Hypothalamus (tissue), 51 donors: ENCODE measurements at places on chromosomes 7 and 10.

- DNase-seq: no peak
Measured at GRCh38 chr7:44884621-44885393, 523 bp downstream of the PURB start.

GRCh38 chr7:143352531-143353002, 9.9 kb downstream of the FAM131B start:
- DNase-seq: no peak

- no peak for DNase-seq
Measured at GRCh38 chr10:67783606-67784294, 54.2 kb downstream of the DNAJC12 start.

GRCh38 chr10:127125331-127125730, 71.1 kb downstream of the INSYN2A start:
- DNase-seq: no peak

DNA sequence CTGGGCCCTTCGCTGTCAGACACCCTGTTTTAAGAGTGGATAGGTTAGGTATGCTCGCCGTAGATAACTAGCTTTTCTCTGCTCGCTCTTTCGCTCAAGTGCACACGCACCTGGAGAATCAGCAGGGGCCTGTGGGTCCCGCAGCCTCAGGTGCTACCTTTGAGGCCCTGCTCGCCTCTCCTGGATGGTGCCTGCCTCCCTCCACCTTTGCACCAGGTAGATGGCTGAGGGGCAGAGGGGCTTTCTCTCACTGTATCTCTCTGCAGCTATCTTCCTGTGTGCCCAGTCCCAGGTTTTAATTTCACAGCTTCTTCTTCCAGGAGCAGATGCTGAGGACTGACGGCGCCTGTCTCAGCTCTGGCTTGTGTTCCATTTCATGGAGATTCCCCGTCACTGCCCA, 227.9 kb downstream of the TCF7L2 start:
- no peak for DNase-seq

DNA sequence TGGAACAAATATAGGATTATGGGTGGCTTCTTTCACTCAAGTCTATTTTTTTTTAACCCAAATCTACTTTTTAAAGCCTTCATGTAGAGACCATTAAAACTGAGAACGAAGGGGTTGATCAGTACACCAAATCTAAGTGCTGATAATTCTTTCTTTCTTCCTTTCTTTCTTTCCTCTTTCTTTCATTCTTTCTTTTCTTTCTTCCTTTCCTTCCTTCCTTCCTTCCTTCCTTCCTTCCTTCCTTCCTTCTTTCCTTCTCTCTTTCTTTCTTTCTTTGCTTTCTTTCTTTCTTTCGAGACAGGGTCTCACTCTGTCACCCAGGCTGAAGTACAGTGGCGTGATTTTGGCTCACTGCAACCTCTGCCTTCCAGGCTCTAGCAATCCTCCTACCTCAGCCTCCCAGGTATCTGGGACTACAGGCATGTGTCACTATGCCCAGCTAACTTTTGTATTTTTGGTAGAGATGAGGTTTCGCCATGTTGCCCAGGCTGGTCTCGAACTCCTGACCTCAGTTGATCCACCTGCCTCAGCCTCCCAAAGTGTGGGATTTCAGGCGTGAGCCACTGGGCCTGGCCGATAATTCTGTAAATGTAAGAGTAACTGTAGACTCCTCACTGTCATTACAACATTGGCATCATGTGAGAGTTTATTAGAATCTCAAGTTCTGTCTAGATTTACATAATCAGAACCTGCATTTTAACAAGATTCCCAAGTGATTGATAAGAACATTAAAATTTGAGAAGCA, 236.4 kb downstream of the TFEC start:
- DNase-seq: no peak

- no peak for DNase-seq
Measured at GRCh38 chr7:22989643-22990587, 24.0 kb downstream of the HYCC1 start.

DNA sequence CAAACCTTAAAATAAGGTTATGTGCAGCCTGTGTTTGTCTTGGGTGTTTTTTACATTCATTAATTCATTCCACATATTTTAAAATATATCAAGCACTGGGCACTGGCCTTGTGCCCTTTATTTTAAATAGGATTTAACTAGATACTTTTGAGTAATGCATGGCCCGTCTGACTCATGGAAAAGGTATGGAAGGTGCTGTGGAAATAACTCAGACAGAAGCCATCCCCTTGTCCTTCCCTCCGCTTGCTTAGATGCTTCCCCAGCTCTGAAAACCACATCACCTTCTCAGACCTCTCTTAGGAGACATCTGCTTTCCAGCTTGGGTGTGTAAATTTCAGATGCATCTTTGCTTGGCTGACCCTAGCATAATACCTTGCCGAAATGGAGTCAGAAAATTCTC, 30.5 kb downstream of the SLC18A2 start:
- no peak for DNase-seq

DNA sequence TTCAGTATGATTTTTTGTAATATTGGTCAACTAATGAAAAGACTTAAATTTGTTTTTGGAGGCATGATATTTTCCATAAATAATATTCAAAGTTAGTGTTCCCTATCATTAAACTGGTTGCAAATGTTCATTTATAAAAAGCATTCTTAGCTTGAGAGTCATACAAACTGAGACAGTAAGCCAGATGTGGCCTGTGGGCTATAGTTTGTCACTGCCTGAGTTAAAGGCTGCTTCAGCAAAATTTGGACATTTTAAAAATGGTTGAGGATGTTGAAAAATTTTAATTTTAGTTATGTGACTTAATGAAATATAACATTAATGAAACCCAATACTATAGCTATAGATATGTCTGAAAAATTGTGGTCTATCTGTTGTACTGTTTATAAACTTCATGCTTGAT, 180.2 kb upstream of the CACNA2D1 start:
- DNase-seq: no peak

DNA sequence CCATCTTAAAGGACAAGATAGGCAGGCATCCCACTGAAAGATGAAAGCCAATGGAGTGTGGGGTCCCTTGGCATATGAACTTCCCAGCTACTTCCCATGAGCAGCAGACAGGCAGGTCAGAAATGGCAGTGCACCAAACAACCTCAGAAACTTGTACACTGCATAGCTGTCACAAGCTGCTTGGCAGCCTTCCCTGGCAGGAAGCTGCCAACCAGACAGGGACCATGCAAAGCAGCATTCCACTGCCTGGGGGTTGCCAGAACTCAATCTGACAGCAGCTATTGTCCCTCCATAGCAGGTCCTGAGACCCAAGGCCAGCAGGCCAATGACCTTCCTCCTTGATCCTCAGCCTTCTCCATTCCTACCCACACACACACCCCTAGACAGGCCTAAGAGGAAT, 139.5 kb downstream of the PLCE1 start:
- peak; percentile 3 for DNase-seq

- DNase-seq: no peak
Measured at GRCh38 chr7:98251231-98251600, 816 bp downstream of the TECPR1 start.

GRCh38 chr10:37275216-37275777, 149.9 kb downstream of the ANKRD30A start:
- DNase-seq: no peak

- DNase-seq: no peak
Measured at GRCh38 chr7:101990811-101991418, 173.5 kb downstream of the CUX1 start.

- DNase-seq: peak; percentile 3
Measured at GRCh38 chr7:72405418-72405817, 6.7 kb downstream of the CALN1 start.

DNA sequence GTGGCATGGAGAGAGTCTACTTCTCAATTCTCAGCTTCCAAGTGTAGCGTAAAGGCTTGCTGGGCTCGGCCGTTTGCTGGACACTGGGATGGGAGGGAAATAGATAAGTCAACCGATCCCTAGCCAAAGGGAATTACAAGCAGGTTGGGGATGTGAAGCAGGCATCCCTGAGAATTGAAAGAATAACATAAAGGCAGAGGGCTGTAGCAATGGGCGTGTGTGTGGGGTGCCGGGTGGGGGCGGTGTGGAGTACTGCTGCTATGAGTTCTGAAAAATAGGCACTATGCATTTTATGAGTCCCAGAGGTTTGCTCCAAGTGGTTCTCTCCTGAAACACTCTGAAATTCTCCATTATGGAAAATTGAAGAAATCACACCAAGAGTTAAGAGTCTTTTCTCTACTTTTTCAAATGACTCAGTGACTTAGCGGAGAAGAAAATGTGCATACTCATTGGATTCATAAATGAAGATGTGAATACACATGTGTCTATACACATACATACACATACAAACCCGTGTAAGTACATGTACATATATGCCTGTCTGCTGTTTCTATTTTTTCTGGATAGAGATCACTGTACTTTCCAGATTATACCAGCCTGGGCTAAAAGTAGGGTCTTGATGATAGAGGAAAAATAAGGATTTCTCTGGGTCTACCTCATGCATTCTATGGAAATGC, 65.4 kb downstream of the ADRA2A start:
- DNase-seq: no peak

DNA sequence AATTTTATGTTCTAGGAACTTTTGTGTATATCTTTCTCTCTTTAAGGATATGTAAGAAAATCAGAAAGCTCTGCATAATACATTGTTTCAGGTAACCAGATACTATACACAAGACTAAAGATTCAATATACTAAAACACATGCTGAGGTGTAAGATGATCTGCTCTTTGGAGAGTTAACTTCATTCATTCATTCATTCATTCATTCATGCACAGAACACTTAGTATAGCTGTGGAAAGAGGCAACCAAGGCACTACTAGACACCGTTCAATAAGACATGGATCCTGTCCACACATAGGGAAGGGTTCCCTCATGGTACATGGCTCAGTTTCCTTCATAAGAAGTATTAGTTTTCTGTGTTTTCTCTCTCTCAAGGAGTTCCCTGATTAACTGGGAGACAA, 207.6 kb upstream of the AOAH start:
- DNase-seq: no peak

- no peak for DNase-seq
Measured at GRCh38 chr7:76259124-76260093, 43.1 kb upstream of the HSPB1 start.

DNA sequence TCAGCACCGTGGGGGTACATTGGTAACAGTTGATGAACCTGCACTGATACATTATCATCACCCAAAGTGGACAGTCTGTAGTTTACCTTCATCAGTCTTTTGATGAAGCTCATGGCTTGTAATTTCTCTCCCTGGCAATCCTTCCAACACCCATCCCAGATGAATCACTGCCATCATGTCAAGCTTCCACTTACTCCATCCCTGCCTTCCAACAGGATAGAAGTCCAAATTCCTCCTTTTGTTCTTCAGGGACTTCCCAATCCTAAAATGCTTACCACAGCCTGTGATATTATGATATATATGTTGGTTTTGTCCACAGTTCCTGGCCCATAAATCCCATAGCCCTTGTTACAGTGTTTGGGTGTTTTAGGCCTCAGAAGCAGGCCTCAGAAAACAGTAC, 16.1 kb downstream of the SNX10 start:
- no peak for DNase-seq

GRCh38 chr7:131471250-131472004, 85.0 kb downstream of the PODXL start:
- DNase-seq: no peak

GRCh38 chr7:155660059-155660757, 15.7 kb downstream of the RBM33 start:
- no peak for DNase-seq

DNA sequence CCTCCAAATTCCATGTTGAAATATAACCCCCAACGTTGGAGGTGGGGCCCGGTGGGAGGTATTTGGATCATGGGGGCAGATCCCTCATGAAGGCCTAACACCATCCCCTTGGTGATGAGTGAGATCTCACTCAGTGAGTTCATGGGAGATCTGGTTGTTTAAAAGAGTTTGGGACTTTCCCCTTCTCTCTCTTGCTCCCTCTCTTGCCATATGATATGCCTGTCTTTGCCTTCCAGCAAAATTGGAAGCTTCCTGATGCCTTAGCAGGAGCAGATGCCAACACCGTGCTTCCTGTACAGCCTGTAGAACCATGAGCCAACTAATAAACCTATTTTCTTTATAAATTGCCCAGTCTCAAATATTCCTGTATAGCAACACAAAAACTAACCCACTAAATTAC, 55.7 kb upstream of the CDK1 start:
- DNase-seq: no peak

DNA sequence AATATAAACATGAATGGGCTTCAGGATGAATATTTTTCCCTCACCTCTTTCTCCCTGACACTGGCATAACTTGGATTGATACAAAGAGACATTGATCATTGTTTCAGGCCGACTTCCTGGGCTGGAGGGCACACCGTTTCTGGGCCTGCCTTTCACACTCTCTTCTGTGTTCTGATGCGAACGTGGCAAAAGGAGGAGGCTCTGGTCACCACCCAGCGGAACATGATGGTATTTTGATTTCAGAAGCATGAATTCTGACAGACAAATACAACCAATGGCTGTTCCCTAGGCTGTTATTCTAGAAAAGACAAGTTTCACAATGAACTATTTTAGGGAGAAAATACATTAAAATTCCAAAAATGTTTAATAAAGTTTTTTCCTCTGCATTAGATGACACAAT, 534.5 kb upstream of the MKI67 start:
- DNase-seq: no peak

GRCh38 chr7:377080-378040, 87.4 kb downstream of the FOXL3 start:
- DNase-seq: no peak

GRCh38 chr10:114431414-114432135, 27.3 kb upstream of the AFAP1L2 start:
- DNase-seq: no peak

DNA sequence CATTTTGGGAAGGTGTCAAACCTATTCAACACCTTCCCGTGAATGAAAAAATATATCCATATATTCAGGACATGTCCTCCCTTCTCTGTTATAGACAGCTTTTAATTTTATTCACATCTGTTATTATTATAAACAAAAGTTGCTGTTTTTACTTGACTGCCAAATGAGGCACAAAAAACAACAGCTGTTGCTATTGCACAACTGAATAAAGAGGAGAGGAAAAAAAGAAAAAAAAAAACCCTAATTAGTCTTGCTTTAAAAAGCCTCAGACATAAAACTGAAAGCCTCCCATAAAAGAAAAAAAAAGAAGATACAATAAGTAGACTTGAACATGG, 153.4 kb downstream of the BMPER start:
- no peak for DNase-seq
